Stimulated activated CD4-positive, alpha-beta T cell treated with anti-CD3 and anti-CD28 coated beads, TNF-alpha, amount 100 ng/mL, for 24 hours (primary cell): ENCODE measurements at places on chromosomes 6 and 20.

GRCh38 chr6:130632897-130633296 lies 194.3 kb upstream of the SMLR1 start:
- DNase-seq, result no peak

DNA sequence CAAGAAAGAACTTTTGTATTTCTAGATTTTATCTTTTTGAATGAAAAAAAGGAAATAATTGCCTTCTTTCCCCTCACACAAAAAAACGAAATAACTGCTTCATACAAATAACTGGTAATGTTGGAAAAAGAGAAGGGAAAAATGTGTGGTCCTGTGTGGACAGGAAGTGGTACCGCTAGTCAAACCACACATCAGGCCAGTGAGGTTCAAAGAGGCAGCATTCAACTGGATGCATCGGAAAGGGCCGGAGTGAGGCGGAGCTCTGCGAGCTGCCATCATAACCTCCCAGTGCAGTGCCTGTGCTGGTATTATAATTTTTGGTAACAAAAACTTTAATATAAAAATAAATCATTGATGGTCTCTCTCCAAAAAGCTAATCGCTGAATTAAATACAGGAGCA lies 111.2 kb downstream of the IRF4 start:
- DNase-seq, result no peak

- no peak for DNase-seq
Measured at GRCh38 chr6:158663625-158664165, 13.8 kb downstream of the SYTL3 start.

DNA sequence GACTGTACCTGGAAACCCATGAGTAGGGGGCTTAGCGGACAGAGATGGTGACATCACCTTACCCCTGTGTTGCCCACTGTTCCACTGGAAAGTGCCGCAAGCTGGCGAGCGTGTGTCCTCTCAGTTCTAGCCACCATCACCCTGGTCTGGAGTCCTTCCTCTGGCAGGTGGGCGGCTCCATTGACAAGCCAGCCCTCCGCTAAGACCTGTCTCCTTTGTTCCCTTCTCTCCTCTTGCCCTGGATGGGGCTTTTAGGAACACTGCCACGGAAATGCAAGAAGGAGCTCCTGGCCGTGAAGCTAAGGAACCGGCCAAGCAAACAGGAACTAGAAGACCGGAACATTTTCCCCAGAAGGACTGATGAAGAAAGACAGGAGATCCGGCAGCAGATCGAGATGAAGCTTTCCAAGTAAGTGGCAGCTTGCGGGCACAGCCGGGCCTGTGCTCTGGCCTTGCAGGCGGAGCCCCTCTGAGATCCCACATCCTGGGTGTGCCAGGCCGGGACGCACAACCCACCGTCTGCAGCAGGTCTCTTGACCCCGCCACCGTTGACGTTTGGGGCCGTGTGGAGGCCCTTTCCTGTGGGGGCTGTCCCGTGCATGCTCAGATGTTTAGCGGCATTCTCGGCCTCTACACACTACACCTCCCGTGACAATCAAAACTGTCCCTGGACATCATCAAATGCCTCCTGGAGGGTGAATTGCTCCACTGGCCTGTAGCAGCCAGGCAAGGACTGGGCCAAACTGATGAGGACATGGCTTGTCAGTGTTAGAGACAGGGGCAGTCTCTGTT lies 127.5 kb downstream of the SYCP2 start:
- DNase-seq, result no peak

- DNase-seq, result no peak
Measured at GRCh38 chr6:157706883-157707282, 116.2 kb upstream of the SNX9 start.

- DNase-seq, result no peak
Measured at GRCh38 chr20:34112600-34113101, 608 bp upstream of the EIF2S2 start.

DNA sequence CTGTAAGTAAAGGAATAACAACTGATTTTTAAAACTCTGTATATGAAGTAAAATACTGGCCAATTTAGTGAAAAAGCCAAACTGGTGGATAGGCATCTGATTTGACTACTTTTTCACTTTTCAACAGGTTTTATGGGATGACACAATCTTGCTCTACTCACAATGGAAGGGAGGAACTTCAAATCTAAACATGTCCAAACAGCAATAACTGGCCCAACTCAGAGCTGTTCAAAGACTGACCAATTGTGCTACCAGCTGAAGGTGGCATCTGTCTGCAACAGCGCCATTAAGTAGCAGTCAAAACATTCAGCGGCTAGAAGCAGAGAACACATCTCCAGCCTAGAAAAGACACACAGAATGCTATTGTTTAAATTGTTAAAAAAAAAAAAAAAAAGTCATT lies 44.6 kb downstream of the SESN1 start:
- no peak for DNase-seq

DNA sequence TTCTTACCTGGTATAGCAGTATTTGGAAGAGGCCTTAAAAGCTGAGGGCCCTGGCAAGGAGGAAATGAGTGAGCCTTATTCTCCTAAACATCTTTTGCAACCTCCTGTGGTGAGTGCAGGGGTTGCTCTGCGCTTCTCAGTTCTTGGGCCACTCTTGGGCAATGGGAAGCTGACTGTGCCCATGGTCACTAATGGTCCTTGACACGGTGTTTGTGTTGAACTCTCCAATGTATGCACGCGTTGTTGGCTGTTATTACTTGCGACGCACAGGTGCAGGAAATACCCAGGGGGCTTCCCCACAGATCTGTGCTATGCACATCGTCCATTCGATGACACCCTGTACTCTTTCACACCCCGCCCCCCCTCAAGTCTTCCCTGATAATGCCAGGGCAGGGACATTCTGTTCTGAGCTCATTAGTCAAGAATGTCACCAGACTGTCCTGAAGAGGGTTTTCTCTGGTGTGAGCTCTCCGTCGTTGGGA lies 79.7 kb downstream of the EDN1 start:
- no peak for DNase-seq

- no peak for DNase-seq
Measured at GRCh38 chr6:15260099-15260821, 14.4 kb downstream of the JARID2 start.

GRCh38 chr6:170182781-170183120 lies 108.1 kb downstream of the DLL1 start:
- no peak for DNase-seq

DNA sequence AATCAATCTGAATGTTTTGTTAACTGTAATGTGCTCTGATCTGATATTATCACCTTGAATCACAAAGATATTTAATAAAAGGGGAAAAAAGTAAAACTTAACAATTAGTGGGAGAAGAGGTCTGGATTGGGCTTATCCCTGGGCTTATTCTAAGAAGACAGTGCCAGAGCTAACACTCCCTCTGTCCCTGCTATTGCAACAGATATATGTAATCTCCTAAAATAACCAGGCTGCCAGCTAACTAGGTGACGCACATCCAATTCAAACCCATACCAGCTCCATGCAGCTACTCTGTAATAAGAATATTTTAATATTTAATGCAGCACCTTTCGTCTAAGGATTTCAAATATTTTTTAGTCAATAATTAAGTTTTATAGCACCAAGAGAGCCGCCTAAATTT lies 330.1 kb upstream of the MARCKS start:
- no peak for DNase-seq

DNA sequence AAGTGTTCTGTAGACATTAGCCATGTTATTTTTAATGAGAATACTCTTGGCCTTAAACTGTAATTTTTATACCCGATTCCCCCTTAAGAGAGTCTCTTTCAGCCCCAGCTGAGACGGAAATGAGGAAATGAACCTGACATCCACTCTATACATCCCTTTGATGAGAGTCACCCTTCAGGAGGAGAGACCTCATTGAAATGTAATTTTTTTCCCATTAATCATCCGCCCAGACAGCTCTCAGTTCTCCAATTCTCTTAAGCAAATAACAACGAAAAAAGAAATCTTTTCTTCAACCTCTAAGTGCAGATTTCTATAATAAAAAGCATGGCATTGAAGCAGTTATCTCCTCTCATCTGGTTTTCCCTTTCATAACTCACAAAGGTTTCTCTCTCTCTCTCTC lies 243.8 kb upstream of the PMEPA1 start:
- DNase-seq, result no peak

- no peak for DNase-seq
Measured at GRCh38 chr6:169776379-169776778, 25.0 kb downstream of the ERMARD start.

DNA sequence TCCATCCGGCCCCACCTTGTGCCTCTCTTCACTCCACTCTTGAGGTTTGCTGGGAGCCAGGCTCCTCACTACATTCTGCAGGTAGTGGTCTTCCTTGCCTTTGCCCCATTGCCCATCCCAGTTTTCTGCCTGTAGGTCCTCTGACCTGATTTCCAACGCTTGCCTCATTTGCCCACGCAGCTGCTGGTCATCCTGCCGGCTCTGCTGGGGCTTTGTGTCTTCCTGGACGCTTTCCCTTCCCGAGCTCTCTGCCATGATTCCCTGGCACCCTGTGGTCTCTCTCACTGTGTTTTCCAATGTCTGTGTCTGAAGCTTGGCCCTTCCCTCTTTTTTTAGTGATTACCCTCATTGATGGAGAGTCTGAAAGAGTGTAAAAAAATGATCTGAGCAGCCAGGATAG lies 451.6 kb downstream of the UTRN start:
- no peak for DNase-seq

GRCh38 chr20:43658723-43659419 lies 8.0 kb upstream of the MYBL2 start:
- DNase-seq, result no peak

GRCh38 chr20:41533537-41534136 lies 84.5 kb downstream of the CHD6 start:
- DNase-seq, result no peak

- DNase-seq, result no peak
Measured at GRCh38 chr6:113530769-113531168, 326.4 kb upstream of the MARCKS start.

DNA sequence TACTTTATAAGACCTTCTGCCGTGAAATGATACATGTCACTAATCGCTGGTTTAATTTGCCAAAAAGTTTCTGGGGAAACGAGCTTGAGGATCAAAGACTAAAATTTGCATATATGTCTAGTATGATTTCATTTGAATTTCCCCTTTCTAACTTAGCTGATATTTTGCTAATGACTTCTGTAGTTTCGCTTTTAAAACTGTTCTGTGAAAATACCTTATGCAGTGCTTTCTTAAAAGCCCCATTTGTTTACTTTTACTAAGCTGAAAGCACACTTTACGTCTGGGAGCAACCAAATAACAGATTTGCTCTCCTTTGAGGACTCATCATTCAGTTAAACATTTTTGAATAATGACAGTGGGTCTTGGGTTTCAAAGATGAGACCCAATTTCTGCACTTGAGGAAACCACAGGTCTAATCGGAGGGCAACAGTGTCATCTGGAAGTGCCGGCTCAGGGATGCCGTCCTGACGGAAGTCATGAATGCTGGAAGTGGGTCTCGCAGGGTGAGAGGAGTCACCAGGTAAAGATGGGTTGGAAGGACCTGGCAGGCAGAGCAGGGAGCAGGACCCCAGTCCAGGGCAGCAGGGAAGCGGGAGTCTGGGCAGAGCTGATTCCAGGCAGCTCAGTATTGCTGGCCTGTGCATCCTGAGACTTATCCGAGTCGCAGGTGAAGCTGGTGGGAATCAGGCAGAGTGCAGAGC lies 33.2 kb downstream of the PLEKHG1 start:
- DNase-seq, result no peak

- DNase-seq, result no peak
Measured at GRCh38 chr6:33904050-33904746, 100.4 kb upstream of the MLN start.

GRCh38 chr6:149323925-149324324 lies 6.4 kb downstream of the TAB2 start:
- DNase-seq, result no peak
